ENCODE measurements at places on chromosomes 5 and 9. TPM values are rescaled to one million over a fixed set of nuclear protein-coding genes. Genes with fewer than 3 reads are reported as not detected.
A peak's percentile ranks its signal among the peaks of the same experiment; 100 is the strongest.

CHSY3 gene
- 0.33 TPM for total RNA-seq

OLFM1 gene
- total RNA-seq, result not detected

EGFLAM gene
- total RNA-seq, result not detected

PCDHAC1 gene
- 0.90 TPM for total RNA-seq

NR5A1 gene
- 0.13 TPM for total RNA-seq

VCP gene
- 216 TPM for total RNA-seq

GRCh38 chr5:160387445-160387844, 12.4 kb downstream of the FAM200C start:
- no peak for DNase-seq

DNA sequence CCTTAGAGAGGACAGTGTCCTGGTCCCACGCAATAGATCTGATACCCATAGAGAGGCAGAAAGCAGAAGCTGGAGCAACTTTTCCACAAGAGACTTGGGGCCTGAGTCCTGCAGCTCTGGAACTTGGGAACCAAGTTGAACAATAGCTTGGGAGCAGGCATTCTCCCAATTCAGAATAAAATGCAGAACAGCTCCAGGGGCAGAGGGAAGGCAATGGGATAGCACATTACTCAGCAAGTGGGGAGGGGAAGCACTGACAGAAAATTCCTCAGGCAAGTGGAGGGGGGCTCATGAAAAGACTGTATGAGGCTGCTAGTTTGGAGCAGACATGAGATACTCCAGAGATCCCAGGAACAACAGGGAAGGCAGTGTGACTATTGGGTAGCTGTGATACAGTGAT, 513.6 kb downstream of the HINT1 start:
- no peak for DNase-seq

DNA sequence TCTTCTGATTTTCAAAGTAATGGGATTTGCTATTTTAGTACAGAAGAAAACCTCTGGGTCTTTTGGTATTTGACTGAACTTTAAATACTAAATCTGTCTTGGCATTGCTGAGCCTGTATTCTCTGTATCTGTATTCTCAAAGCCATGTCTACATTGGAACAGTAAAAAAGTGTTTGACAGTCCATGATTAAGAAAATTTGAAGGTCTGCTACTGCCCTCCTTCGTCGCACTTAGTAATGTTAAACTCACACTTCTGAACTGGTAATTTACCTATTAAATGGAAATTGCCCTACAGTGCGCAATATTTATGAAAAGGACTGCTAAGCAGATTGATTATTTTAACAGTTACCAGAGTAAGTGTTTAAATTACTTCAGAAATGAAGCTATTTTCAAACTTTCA, 165.7 kb upstream of the SMC2 start:
- DNase-seq, result no peak

DNA sequence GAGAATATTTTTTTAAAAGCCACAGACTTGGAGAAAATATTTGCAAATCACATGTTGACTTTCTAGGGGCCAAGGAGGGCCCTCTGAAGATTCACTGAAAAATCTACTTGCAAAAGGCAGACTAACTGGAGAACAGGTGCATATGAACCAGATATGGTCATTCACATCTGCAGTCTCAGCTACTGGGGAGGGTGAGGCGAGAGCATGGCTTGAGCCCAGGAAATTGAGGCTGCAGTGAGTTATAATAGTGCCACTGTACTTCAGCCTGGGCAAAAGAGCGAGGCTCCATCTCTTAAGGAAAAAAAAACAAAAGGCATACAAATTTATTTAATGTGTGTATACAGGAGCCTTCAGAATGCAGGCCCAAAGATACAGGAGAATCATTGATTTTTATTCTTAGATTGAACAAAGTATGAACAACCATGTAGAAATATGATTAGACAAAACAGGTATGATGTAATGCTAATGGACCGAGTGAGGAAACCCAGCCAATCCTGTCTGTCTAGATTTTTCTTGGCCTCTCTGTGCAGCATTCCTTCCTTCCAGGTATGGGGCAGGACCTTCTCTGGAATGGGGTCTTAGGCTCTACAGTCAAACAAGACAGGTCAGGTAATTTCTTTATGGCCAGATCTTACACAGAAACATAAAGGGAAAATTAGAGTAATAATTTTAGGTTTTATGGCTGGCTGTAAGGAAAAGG, 15.3 kb upstream of the SLC27A6 start:
- peak; percentile 2 for DNase-seq

DNA sequence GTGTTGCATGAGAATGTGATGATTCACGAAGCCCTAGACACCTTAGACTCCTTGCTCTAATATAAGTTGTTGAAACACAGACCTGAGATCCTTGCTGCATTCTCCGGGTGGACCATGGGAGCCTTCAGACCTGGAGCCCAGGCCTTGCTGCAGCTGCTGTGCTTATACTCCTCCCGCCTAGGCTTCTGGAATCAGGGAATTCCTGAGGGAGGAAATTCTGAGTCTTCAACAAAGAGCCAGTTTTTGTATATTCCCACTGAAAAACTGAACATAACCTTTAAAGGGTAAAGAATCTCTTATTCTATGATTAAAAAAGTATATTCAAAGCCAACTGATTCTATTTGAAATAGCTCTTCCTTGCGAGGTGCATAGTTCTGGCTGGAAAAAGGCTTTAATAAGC, 245.1 kb upstream of the ELAVL2 start:
- no peak for DNase-seq

DNA sequence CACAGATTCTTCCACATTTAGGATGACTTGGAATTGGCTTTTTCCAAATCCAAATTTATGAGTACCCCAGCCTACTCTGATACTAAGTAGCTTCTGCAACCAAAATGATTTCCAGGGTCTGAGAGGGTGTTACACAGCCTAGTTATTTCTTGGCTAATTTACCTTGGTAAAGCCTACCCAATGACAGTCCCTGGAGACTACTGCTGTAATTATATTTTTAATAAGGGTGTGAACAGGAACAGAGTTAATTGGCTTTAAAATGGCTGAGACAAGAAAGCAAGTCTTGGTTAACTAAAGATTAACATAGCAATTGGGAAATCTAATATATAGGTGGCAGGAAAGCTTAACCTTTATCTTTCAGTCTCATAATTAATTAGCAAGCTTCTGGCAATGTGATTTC, 9.3 kb downstream of the PRLR start:
- no peak for DNase-seq

- DNase-seq, result peak; percentile 39
Measured at GRCh38 chr9:89388084-89388867, 70.0 kb downstream of the SECISBP2 start.

GRCh38 chr5:97427235-97427634, 244.2 kb upstream of the RIOK2 start:
- DNase-seq, result no peak

GRCh38 chr9:87346061-87346665, 151.5 kb upstream of the DAPK1 start:
- DNase-seq, result no peak

- no peak for DNase-seq
Measured at GRCh38 chr5:87899721-87900131, 368.9 kb downstream of the TMEM161B start.

DNA sequence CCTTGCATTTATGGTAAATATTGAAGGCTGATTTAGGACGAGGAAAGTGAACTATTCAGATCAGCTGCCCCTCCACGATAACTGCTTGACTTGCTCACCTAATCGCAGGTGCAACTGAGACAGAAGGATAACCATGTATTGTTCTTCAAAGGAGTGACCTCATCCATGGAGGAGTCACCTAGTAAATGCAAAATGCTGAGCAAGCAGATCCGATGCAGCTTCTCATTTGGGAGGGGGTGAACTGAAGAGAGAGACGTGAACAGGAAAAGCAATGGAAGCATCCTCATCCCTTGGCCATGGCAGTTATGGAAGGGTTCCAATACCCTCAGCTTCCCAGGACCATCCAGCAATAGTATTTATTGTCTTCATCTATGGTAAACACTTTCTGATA, 47.5 kb downstream of the RASGRF2 start:
- no peak for DNase-seq

GRCh38 chr5:172506251-172506650, 51.9 kb upstream of the SH3PXD2B start:
- no peak for DNase-seq

GRCh38 chr5:138065102-138065501, 18.7 kb upstream of the WNT8A start:
- DNase-seq, result no peak

DNA sequence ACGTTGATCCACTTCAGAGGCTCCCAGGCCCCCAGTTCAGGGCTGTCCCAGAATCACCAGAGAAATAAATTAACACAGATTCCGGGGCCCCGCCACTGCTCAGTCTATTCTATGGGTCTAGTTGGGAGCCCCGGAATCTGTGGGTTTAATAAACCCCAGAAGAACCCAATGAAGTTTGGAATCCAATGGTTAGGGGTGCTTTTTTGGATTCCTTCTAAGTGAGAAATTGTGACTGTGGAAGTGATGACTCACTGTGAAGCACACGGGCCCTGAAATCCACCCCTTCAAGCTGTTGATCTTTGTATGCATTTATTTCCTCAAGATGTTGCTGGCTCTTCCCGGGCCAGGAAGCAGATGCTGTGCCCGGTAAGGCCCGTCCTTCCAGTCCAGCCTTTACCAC, 57.3 kb upstream of the SLC28A3 start:
- DNase-seq, result no peak

DNA sequence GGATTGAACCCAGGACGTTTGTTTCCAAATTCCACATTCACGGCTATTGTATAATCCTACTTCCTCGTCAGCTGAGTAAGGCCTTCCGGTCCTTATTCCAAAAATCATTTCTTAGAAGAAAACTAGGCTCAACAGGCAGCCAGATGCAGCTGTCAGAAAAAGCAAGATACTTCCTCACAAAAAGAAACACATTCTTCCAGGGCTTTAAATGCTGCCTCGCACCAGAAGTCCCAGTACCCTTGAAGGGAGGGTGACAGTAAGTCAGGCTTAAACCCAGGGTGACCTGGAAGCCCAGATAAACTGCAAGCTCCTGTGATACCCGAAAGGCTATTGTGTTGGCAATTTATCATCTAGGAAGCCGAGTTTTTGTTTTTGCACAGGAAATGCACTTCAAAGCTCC, 414.0 kb downstream of the NFIB start:
- no peak for DNase-seq

- no peak for DNase-seq
Measured at GRCh38 chr9:78573205-78573604, 276.3 kb downstream of the PSAT1 start.

DNA sequence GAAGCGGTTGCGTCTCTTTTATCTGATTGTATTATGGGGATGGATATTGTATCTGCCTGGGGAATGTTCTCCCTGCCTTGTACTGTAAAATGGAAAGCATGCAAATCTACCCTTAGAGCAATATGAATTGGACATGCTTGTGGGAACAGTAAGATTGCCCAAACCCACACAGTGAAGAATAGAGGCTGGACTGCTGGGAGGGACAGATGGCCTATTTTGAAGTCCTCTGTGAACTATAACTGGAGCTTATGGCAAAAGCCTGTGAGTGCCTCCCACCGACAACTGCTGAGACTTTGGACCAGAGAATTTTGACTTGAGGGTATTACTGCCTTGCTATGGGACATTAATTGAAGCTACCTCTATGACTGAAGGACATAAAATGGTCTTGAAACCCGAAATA, 168.9 kb downstream of the ERCC6L2 start:
- no peak for DNase-seq

DNA sequence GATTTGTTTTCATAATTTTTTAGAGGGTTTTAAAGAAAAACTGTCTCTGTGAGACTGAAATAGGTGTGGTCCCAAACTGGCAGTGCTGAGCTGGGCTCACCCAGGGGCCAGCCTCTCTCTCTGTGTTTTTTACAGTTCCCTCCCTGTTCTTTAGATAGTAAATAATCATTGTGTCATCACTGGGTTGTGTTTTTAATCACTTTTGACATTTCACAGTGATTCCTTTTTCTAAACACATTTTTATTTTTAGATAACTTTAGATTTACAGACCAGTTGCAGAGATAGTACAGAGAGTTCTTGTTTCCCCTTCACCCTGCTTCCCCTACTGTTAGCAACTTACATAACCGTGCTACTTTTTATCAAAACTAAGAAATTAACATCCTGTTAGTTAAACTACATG, 44.4 kb downstream of the MAP1B start:
- DNase-seq, result no peak

GRCh38 chr9:93681269-93682154, 105.1 kb downstream of the PHF2 start:
- DNase-seq, result no peak

GRCh38 chr9:78235762-78236550, at the start of gene CEP78:
TSS of gene CEP78 (plus strand) at chr9:78236075. CDS start at chr9:78236351, 276 bp downstream.
- peak; percentile 94 for DNase-seq

- peak; percentile 97 for DNase-seq
Measured at GRCh38 chr5:93189707-93190120, 391.3 kb downstream of the NR2F1-AS1 start.

DNA sequence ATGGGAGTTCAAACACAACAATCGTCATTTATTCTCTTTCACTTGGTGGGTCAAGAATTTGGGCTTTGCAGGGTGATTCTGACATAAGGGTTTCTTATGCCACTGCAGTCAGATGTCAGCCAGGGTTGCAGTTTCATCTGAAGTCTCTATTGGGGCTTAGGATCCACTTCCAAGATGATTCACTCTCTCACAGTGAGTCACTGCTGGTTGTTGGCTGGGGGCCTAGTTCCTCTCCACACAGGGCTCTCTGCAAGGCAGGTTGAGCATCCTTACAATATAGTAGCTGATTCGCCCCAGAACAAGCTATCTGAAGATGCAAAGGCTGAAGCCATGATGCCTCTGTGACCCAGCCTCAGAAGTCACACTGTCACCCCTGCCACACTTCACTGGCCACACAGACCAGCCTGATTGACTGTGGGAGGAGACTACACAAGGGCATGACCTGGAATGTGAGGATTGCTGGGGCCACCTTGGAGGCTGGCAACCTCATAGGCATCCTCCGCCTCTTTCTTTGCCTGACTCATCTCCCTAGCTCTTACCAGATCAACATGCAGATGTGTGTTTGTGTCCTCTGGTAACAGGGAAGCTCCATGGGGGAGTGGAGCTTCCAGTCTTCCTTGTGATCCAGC, 4.5 kb upstream of the CARD19 start:
- peak; percentile 89 for DNase-seq

DNA sequence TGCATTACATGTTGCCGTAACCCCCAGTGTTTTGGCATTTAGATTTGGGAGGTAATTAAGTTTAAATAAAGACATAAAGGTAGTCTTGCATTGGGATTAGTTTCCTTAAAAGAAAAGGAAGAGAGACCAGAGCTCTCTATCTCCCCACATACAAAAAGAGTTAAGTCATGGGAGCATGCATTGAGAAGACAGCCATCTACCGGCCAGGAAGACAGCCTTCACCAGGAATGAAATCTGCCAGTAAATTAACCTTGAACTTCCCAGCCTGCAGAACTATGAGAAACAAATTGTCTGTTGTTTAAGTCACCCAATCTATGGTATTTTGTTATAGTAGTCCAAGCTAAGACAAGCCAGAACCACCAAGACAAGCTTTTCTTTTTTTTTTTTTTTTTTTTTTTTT, 567.0 kb upstream of the CDH18 start:
- DNase-seq, result no peak

- no peak for DNase-seq
Measured at GRCh38 chr9:21589344-21590056, 107.4 kb upstream of the IFNE start.
